ENCODE measurements at places on chromosomes 1 and 21.

DNA sequence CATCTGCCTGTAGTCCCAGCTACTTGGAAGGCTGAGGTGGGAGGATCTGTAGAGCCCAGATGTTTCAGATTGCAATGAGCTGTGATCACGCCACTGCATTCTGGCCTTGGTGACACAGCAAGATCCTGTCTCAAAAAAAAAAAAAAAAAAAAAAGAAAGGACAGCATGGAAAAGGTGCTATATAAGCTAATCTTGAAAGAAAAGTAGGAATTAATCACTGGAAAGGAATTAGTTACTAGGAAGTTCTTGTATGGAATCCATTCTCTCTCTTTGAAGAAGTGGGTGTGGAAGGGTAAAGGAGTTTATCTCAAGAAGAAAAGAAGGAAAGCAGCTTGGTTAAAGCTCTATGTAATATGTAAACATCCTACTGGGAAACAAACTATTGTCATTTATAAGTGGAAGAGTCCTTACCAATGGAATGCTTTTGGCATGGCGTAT is 339.2 kb downstream of the DPYD start:
- no peak for ATAC-seq

GRCh38 chr1:232149287-232150201 is 480.4 kb downstream of the SIPA1L2 start:
- peak; percentile 64 for ATAC-seq

DNA sequence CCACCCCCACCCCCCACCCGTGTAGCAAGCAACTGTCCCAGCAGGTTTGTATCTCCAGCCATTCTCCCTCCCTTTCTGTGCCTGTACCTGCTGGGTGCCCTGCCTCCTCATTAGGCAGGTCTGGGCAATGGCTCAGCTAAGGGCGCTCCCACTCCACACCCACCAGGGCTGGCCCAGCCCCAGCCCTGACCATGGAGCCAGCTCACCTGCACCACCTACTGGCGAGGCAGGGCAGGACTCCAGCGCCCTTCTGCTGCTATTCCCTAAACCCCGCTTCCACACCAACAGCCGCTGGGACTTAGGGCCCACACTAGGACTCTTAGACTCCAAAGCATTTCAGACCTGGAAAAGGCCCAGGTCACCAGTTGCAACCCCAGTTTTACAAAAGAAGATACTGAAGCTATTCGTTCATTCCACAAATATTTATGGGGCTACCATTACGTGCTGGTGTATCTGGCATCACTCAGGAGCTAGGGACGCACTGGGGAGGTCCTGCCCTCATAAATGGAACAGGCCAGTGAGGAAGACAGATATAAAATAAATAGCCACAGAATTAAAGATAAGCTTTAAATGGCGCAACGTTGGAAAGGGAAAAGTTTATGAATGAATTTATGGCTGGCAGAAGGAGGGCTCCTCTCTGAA is 24.0 kb downstream of the PGLYRP3 start:
- ATAC-seq = peak; percentile 86

DNA sequence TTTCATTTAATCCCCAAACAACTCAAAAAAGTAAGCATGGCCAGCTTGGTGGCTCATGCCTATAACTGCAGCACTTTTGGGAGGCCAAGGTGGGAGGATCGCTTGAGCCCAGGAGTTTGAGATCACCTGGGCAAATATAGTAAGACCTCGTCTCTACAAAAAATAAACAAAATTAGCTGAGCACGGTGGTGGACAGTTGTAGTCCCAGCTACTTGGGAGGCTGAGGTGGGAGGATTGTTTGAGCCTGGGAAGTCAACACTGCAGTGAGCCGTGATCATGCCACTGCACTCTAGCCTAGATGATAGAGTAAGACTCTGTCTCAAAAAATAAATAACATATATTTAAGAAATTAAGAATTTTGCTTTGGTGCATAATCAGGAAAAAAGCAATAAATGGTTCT is 6.1 kb upstream of the AKR1A1 start:
- ATAC-seq = no peak

DNA sequence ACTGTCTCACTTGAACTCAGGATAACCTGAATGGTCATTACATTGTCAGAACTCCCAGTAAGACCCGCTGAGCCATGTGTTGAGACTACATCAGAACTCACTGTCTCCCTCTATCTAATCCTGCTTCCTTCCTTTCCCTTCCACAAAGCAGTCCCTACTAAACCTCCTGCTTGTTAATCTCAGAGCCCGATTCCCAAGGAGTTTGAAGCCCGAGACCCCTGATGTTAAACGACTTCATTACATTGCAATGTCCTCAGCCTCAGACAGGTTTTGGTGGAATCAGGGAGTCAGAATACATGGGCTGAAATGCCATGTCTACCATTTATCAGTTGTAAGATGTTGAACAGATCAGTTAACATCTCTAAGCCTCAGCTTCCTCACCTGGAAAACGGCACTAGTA is 682.4 kb downstream of the ADGRL2 start:
- ATAC-seq = no peak
